H9 (cell line): ENCODE measurements at places on chromosomes 1 and 21.

GRCh38 chr21:44263768-44264167 is 2.1 kb upstream of the DNMT3L start:
- no peak for DNase-seq

DNA sequence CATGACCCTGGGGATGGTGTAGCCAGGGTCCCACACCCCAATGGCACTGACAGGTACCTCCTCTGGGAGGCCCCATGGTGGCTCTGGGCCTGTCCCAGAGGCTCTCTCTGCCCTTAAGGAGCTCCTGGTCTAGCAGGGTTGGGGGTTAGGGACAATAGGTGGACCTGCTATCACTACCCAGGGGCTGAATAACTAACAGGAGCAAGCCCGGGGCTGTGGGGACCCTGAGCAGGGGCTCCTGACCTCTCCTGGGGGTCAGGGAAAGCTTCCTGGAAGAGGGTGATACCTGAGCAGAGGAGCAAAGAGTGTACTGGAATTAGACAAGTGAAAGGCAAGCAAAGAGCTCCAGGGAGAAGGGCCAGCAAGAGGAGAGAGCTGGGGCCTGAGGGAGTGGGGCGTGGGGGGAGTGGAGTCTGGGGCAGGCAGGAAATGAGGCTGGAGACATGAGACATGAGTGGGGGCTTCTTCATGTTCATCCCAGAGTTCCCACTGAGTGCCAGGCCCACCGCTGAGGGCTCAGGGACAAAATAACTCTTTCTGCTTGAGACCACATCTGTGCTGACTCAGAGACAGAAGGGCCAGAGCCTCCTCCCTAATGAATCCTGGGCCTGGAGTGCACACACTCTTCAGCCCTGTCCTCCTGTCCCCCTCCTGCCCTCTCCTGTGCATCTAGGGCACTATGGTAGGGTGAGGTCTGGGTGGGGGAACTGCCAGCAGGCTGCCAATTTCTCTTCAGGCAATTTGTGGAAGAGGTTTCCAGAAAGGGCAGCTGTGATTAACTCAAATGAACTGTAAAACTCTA is 517.6 kb downstream of the PTPRU start:
- peak; percentile 14 for DNase-seq

GRCh38 chr1:224897529-224898327 is 31.7 kb upstream of the DNAH14 start:
- DNase-seq = no peak

DNA sequence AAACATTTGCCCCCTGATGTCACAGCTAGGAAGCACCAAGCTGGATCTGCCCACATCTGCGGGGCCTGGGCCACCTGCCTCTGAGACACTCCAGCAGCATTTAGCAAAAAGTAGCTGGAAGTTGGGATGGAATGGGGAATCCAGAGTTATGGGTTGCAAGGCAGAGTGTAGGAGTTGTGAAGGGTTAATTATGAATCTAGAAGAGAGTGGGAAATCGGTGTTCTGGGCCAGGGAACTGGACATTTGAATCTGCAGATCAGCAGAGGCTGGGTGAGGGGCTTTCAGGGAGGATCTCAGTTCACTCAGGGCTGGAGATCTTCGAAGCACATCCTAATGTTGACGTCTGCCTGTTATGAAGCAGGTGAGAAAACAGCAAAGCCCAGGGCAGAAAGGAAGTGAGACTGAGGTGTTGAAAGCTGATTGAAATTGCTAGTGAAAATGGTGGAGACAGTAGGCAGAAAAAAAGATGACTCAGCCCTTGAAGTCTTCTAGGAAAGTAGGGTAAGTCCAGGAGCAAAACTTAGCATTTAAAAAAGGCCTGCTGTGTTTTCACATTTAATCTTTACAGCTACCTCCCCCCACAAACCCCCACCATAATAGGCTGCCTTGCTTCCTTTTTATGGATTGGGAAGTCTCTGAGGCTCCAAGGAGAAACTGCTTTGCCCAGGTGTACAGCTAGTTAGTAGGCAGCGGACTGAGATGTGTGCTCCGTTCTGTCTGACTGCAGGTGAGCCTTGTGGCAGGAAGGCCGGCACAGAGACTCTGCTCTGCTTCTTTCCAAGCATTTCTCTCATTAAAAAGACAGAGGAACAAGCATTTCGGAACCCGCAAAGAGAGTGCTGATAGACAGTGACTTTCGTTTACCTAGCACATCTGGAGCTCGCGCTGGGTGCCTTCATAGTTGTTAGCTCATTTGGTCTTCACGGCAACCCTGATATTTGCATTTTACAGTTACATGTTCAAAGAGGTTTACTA is 7.2 kb downstream of the VANGL1 start:
- peak; percentile 37 for DNase-seq

DNA sequence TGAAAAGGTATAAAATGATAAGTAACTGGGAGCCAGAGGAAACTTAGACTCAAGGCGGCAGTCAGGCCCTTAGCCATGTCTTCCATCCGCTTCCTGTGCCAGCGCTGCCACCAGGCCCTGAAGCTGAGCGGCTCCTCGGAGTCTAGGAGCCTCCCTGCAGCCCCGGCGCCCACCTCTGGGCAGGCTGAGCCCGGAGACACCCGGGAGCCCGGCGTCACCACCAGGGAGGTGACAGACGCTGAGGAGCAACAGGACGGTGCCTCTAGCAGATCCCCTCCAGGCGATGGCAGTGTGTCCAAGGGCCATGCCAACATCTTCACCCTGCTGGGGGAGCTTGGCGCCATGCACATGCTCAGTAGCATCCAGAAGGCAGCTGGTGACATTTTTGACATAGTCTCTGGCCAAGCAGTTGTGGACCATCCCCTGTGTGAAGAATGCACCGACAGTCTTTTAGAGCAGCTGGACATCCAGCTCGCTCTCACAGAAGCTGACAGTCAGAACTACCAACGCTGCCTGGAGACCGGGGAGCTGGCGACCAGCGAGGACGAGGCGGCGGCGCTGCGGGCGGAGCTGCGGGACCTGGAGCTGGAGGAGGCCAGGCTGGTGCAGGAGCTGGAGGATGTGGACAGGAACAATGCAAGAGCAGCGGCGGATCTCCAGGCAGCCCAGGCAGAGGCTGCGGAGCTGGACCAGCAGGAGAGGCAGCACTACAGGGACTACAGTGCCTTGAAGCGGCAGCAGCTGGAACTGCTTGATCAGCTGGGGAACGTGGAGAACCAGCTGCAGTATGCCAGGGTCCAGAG is at the start of gene BECN2:
BECN2 (plus strand) TSS at position 76 of the 803 bp plus-strand sequence; CDS start at position 76, 0 bp downstream.
- DNase-seq = peak; percentile 36

- no peak for DNase-seq
These were observed 269.9 kb downstream of the AJAP1 start for GRCh38 chr1:4924356-4924755.

DNA sequence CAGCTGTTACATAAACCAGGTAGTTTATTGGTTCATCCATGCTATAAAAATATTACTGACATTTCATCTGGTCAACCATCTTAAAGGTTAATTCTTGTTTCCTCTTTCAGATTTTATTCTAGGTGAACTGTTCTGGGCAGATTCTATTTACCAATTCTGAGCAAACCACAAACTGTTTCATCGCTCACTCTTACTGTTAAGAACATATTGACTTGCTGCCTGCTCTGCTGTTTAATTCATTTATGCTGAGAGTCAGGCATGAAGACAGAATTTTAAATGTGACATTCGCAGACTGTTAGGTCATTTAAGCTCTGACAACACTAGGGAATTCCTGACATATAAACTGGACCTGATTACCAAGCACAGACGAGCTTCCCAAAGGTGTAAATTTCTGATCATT is 98.3 kb downstream of the PIGK start:
- no peak for DNase-seq

- no peak for DNase-seq
These were observed 117.5 kb upstream of the GALNT2 start for GRCh38 chr1:229949500-229949899.

DNA sequence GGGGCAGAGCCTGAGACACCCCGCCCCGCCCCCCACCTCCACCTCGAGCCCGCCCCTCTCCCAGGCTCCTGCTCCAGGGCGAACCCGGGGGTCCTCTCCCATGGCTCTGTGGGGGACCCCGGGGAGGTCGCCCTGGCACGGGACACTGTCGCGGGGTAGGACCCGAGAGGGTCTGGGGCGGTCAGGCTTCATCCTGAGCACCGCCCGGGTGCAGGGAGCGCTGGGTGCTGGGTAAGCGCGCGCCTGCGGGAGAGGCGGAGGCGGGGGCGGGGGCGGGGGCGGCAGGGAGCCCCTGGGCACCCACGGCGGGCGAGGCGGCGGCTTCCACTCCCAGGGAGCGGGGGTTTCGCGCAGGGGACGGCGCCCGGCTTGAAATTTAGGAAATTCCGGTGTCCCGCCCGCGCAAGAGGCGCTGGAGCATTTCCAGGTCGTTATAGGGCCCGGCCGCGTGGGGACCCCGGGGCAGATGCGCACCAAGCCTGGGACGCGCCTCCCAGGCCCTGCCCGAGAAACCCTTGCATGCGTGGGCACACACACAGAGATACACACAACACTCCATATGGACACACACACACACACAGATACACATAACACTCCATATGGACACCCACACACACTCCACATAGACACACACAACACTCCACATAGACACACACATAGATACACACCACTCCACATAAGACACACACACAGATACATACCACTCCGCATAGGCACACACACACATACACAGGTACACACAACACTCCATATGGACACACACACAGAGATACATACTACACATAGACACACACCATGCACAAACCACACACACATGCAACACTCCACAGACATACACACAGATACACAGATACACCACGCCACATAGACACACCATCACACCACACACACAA is 48.7 kb upstream of the SLC19A1 start:
- DNase-seq = peak; percentile 47

- DNase-seq = no peak
These were observed 1.7 kb downstream of the ADSS2 start for GRCh38 chr1:244449936-244450508.

DNA sequence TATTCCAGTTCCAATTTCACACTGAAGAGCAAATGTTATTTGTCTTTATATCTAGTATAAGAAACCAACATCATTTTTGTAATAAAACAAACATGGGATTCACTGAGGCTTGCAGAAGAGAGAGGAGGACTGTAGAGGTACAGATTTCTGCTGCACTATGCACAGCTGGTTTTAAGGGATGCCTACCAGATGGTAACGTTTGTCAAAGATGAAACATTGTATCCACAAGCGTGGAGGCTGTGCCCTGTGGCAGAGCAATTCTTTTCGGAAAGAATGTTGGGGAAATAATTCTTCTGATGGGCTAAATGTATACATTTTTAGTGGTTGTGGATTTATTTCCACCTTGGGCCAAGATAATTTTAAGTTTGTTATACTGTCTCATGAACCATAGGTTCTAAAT is 272.4 kb downstream of the DUSP10 start:
- no peak for DNase-seq
